ENCODE measurements at places on chromosomes 12 and 14.
A peak's percentile ranks its signal among the peaks of the same experiment; 100 is the strongest.

- no peak for DNase-seq
These were observed at the start of gene HIP1R for GRCh38 chr12:122834921-122835749. TSS of gene HIP1R (plus strand) at chr12:122835457. CDS start at chr12:122835551, 94 bp downstream.

- DNase-seq = no peak
These were observed 14.5 kb upstream of the ANKRD33 start for GRCh38 chr12:51873251-51873994.

DNA sequence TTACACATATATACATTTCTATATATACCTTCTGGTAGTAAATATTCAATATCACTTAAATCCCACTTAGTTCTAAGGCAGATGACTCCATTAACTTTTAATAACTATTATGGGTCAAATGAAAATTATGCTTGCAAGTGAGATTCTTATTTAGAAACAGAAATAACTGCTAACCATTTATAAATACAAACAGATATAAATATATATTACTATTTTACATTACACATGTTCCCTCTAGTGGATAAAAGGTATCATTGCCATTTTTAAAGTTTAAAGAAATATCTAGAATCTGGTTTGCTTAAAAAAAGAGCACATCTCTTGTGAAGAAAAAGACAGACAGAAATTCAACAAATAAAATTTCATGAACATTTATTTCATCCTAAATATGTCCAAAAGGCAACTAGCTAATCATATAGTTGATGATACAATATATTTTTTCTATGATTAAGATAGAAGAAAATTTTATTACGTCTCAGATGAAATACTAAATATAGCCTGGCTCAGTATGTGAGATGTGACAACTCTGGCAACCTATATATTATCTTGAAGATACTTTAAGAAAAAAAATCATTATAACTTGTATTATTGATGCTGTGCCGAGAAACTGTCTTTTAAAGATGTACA lies 11.7 kb upstream of the RAD51AP1 start:
- DNase-seq = peak; percentile 24

GRCh38 chr12:50627491-50627890 lies 122.7 kb downstream of the DIP2B start:
- DNase-seq = no peak

- peak; percentile 40 for DNase-seq
These were observed 101.2 kb downstream of the BTG1 start for GRCh38 chr12:92044435-92044834.

- peak; percentile 84 for DNase-seq
These were observed 460.9 kb upstream of the SYT1 start for GRCh38 chr12:78403681-78404080.

DNA sequence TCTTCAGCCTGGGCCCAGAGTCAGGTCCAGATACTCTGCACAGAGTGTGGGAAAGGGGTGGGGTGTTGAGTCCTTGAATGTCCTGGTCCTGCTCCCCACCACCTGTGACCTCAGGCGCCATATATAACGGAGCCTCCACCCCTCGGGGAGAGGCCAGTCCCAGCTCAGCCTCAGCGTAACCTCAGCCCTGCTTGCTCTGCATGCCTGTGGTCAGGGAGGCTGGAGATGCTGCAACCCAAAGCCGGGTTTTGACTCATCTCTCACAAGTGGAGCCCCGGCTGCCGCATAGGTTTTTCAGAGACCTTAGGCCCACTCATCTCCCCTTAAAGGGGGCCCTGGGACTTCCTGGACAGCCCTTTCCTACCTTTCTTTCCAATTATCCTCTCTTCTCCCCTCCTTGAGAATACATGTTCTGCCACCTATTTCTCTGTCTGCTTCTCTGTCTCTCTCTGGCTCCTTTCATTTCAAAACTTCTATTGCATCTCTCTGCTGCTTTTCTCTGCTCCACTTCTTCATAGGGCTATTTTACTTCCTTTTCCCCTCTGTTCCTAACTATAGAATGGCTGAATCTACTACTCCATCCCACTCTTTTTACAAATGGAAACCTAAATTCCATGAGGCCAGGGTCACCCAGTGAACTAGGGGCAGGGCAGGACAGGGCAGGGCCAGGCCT lies 1.2 kb downstream of the ITGB7 start:
- peak; percentile 94 for DNase-seq

DNA sequence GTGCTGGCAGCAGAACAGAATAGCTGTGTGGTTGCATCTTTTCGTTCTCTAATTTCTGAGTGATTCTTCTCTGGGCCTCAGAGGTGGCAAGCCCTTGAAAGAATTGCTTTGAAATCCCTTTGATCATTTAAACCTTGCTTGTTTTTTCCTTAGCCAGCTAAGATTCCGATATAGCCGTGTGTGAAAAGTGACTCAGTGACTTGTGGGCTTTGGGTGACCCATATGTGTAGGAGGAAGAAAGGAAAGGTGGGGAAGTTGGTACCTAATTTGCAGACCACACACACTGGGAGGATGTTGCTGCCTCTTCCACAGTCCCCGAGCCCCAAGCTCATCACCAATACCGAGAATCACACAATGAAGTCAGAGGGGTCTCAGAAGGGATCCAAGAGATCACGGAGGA lies 18.8 kb downstream of the SLC24A4 start:
- DNase-seq = no peak

- DNase-seq = peak; percentile 99
These were observed 99.9 kb downstream of the TMTC3 start for GRCh38 chr12:88241862-88242570.

DNA sequence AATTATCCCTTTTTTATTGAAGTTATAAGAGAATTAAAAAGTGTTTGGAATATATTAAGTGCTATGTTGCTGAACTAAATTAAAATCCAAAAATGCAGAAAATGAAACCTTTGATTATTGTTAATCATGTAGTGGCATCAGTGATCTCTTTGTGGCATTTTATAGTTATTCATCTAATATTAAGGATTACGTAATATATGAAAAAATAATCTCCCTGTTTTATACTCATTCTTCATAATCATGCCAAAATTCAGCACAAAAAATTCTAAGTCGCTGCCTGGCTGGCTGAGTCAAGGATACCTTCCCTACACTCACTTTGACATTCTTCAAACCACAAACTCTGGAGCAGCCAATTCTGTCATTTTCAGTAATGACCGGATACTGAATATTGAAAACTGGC lies 63.7 kb downstream of the ARL1 start:
- peak; percentile 22 for DNase-seq

GRCh38 chr12:117885211-117885610 lies 83.6 kb downstream of the KSR2 start:
- DNase-seq = no peak

DNA sequence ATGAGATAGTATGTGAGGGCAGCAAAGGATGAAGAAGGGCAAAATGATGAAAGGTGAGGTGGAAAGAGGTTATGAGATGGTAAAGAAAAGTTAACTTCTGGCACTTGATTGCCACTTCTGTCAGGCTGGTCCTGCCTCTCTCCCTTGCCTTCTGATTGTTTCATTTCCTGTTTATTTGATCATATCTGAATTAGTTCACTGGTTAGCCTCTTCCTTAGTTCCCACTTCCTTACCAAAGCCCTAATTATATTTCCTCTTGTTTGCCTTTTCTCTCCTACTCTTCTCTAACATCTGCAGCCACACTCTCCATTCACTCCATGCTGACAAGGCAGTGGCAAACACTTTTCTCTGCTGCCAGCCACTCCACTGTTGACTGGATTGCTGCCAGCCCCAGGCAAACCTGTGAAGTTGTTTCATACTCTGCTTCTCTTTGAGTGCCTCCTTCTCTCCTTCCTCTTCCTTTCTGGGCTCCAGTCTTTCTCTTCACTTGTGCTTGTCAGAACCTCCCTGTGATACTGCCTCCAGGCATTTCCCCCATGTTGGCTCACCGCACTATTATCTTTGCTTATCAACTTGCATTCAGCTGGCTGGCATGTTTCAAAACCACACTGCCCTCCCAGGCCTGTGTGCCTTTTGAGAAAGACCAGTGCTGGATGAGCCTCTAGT lies 8.1 kb downstream of the PNP start:
- DNase-seq = peak; percentile 77

- no peak for DNase-seq
These were observed 122.8 kb downstream of the PRMT8 start for GRCh38 chr12:3613641-3614395.

DNA sequence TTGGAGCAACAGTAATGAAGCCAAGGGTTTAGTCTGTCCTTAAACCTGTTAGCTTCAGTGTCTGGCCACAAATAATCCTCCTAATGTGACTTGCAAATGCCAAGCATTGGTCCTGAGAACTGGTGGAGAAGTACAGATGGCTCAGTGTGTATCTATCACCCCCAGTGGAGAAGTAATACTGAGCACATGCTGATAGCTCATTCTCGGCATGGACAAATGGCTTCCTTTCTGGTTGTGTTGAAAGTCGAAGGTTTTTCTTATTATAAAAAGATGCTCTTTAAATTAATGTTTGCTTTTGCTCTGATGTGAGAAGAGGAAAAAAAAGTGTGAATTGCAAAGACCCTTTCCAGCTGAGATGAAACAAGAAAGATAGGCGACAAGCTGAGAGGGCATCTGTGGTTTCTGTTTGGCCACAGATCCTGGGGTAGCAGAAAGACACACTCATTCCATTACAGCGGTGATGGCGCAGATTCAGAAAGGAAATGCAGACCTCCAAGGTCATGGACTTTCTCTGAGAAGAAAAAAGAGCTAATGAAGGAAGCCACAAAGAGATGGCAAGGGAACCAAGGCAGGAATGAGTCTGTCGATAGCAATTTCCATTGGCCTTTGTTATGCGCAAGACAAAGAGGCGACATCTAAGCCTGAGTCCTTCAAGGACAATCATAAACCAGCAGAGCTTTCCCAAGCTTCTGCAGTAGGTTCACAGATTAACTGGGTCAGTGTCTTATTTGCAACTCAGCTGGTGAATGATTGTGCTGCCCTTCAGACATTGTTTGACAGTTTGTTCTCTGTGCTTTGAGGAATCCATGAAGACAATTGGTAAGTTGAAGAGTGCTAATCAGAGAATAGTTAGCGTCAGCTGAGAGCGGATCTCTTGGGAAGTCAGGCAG lies 155.5 kb upstream of the RGS6 start:
- peak; percentile 12 for DNase-seq

DNA sequence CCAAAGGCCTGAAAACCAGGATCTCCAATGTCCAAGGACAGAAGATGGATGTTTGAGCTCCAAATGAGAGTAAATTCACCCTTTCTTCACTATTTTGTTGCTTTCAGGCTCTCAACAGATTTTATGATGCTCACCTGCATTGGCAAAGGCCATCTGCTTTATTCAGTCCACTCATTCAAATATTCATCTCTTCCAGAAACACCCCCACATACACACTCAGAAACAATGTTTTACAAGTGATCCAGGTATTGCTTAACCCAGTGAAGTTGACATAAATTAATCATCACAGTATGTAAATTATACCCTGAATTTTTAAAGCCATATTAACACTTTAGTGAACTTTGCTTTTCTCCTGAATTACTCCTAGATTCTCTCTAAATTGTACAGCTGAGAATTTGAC lies 63.3 kb downstream of the DUSP6 start:
- DNase-seq = peak; percentile 14

DNA sequence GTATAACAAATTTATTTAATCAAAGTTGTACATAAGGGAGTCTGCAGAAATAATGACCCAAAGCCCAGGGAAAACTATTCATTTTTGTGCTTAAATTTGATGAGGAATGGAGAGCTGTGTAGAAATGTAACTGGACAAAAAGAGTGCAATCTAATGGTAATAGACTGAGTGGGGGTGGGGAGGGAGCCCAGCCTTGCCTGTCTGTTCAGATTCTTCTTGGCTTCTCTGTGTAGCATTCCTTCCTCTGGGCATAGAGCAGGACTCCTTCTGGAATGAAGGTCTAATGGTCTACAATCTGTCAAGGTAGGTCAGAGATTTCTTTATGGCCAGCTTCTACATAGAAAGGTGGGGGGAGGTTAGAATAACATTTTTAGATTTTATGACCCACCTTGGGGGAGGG lies 126.1 kb downstream of the SYT10 start:
- no peak for DNase-seq

DNA sequence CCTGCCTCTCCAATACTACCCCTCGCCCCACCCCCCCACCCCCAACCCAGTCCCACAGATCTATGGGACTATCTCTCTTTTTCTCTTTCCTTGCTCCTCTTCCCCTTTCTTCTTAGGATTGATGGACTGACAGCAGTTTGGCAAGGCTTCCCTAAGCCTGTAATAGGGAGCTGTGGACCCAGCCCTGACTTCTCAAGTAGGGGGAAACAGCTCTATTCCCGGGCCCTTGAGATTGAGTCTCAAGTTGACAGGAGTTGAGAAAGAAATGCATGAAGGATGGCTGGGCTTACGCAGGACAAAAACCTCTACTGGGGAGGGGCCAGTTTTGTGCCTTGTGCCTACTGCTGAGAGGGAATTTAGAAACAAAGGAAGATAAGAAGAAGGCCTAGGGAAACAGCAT lies 60.4 kb downstream of the SMUG1 start:
- no peak for DNase-seq

DNA sequence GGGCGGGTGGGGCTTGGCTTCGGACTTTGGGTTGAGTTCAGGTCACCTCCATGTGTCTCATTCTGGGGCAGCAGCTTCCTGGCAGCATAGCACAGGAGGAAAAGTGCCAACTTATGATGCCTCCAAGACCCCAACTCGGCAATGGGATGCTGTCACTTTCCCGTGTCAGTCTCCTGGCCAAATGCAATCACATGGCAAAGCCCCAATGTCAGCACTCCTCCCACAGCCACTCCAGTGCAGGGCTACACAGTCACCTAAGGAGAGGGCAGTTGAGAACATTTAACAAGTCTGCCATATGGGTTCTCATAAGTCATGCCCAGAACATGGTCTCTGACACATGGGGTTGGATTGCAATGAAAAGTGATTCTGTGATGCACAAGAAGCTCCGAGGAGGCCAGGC lies 26.7 kb downstream of the ELK3 start:
- DNase-seq = peak; percentile 58

- no peak for DNase-seq
These were observed 28.2 kb upstream of the RPLP0 start for GRCh38 chr12:120229071-120229486.

- no peak for DNase-seq
These were observed 377.9 kb downstream of the GALC start for GRCh38 chr14:87615047-87615446.

DNA sequence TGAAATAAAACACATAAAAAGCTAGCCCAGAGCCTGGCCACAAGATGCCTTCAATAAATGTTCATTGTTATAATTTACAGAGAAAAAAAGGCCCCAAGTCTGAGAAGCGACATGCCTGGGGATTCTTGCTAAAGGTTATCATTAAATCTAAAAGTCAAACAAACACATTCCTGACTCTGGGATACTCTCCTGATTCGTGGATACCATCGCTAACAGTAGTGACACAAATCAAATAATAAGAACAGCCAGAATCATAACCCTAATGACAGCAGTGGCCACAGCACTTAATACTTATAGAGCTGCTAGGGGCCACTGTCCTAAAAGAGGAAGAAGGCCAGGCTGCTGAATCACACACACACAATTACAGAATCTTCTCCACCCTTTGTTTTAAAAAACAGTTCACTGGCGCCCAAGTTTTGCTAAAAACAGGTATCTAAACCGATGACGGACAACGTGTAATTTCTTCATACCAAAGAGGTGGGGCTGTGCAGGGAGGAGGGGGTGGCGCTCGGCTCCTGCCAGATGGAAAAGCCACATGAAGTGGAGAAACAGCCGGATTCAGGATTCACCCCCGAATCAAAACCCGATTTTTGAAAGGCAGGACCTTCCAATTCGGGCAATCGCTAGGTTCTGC lies 1.2 kb downstream of the CLIP1 start:
- DNase-seq = peak; percentile 68
